ENCODE measurements at places on chromosomes 1 and 21. TPM values are rescaled to one million over a fixed set of nuclear protein-coding genes. Genes with fewer than 3 reads are reported as not detected.

The KRTAP15-1 gene
- not detected for total RNA-seq

The SYT11 gene
- total RNA-seq = 10.4 TPM

The ICOSLG gene
- total RNA-seq = 1.9 TPM

GRCh38 chr1:194705123-194705854 is 1518.9 kb upstream of the B3GALT2 start:
- no peak overlapping the region for H3K4me3 ChIP-seq
- ATAC-seq = no peak

GRCh38 chr1:22529901-22530621 is 33.2 kb upstream of the EPHA8 start:
- no peak overlapping the region for H3K4me3 ChIP-seq
- no peaks in the 10 kb centered on the region for H3K27me3 ChIP-seq
- H3K27ac ChIP-seq = peak overlapping the region; percentile 70
- peaks cover 26% of the 10 kb centered on the region for H3K36me3 ChIP-seq
- H3K4me1 ChIP-seq = peaks cover 46% of the 10 kb centered on the region
- ATAC-seq = peak; percentile 48

DNA sequence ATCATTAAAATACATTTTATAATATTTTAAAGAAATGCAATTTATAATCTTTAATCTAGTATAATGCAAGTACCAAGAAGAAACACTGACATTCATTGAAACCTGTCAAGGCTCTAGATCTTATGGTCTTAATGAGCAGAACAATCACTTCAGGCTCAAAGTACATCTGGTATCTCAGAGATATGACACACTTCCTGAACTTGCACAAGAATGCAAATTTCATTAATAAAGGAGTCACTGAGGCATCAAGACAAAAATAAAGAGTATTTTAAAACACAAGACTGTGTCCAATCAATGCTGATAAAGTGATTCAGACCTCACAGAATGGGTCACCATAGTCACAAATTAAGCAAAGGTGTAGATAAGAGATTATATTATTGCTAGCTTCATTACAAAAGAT is 178.1 kb downstream of the AK5 start:
- no peaks in the 10 kb centered on the region for H3K4me1 ChIP-seq
- H3K27me3 ChIP-seq = no peaks in the 10 kb centered on the region
- H3K4me3 ChIP-seq = no peak overlapping the region
- H3K27ac ChIP-seq = no peak overlapping the region
- no peak for ATAC-seq

Measured in gastroesophageal sphincter (tissue), 4 donors.